ENCODE measurements at places on chromosomes 12 and 14. TPM values are rescaled to one million over a fixed set of nuclear protein-coding genes. Genes with fewer than 3 reads are reported as not detected.

DNA sequence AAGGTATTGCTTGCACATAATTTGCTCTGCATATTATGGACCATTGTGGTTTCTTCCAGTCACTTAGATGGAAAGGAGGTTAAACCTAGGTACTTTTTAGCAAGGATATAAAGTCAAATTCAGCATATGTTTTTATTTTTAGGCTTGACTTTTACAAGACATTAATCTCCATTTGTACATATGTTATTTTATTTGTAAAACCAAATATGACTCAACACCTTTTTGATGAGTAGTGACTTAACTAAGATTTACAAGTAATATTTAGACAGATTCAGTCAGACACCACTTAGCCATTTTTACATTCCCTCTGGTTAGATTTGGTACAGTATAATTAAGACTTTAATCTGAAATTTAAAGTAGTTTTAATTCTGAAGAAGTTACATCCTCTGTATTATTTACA is 55.0 kb downstream of the BHLHE41 start:
- H3K27ac ChIP-seq, result no peak overlapping the region
- no peaks in the 10 kb centered on the region for H3K27me3 ChIP-seq
- peaks cover 8% of the 10 kb centered on the region for H3K36me3 ChIP-seq
- DNase-seq, result no peak
- H3K4me3 ChIP-seq, result no peak overlapping the region
- H3K4me1 ChIP-seq, result no peaks in the 10 kb centered on the region

DNA sequence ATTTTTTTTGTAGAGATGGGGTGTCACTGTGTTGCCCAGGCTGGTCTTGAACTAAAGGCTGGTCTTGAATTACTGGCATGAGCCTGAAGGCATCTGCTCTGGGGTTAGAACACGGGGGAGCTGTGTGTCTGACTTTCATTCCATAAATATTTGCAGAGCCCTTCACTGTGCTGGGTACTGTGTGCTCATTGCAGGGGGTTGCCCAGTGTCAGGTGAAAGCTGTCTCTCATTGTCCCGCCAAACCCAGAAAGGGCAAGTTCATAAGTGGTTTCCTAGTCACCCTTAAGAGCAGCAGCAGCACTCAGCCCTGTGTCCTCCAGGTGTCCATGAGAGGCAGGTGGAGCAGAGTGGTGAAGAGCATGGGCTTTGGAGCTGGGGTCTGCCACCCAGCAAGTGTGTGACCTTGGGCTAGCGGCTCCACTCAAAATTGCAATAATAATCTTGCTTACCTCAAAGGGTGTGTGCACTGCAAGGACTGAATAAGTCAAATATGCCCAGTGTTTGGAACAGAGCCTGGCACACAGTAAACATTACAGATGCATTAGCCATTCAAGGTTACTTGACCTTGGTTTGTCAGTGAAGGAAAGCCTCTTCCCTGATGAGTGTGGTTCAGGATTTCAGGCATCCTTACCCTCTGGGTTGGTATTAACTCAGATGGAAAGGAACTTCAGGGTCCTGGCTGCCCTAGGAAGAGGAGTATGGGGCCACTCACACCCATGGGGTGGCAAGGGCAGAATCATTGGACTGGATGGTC is 4.4 kb upstream of the SMIM41 start:
- H3K4me1 ChIP-seq, result peaks cover 36% of the 10 kb centered on the region
- no peak overlapping the region for H3K27ac ChIP-seq
- H3K27me3 ChIP-seq, result no peaks in the 10 kb centered on the region
- H3K4me3 ChIP-seq, result no peak overlapping the region
- DNase-seq, result no peak

Gene ATXN3
- 17.9 TPM for total RNA-seq

- DNase-seq, result peak; percentile 83
- H3K27ac ChIP-seq, result peak overlapping the region; percentile 94
- peak overlapping the region; percentile 69 for H3K4me3 ChIP-seq
Measured at GRCh38 chr12:101696251-101697196, 916 bp upstream of the CHPT1 start.

Gene KCNA1
- not detected for total RNA-seq

Gene IL31
- total RNA-seq, result not detected

Measured in right atrium auricular region (tissue), 2 donors.